RPMI7951 (cell line): ENCODE measurements at places on chromosomes 4 and X. TPM values are rescaled to one million over a fixed set of nuclear protein-coding genes. Genes with fewer than 3 reads are reported as not detected.

Gene MAGED4B
- total RNA-seq = 2.2 and 3.2 TPM in 2 replicates

Gene CCDC158
- not detected in 2 replicates for total RNA-seq

Gene RPS6KA3
- 34.4 and 47.7 TPM in 2 replicates for total RNA-seq

Gene MED14
- total RNA-seq = 22.2 and 41.7 TPM in 2 replicates

Gene PKD2
- 25.1 and 29.1 TPM in 2 replicates for total RNA-seq

Gene SPANXD
- 4.4 and 7.6 TPM in 2 replicates for total RNA-seq

Gene CXCL11
- 0.10 and 0.36 TPM in 2 replicates for total RNA-seq

Gene DRP2
- 0.10 and 0.12 TPM in 2 replicates for total RNA-seq

Gene CSAG3
- 2.2 and 8.7 TPM in 2 replicates for total RNA-seq

Gene SERPINA7
- total RNA-seq = not detected in 2 replicates

Gene GABRE
- total RNA-seq = 1.9 and 2.3 TPM in 2 replicates

Gene NHSL2
- total RNA-seq = 0.36 and 0.59 TPM in 2 replicates

Gene TFDP3
- not detected in 2 replicates for total RNA-seq

Gene ADH7
- total RNA-seq = not detected in 2 replicates

Gene DMD
- total RNA-seq = 2.0 and 2.1 TPM in 2 replicates

Gene L1CAM
- total RNA-seq = 49.5 and 58.9 TPM in 2 replicates

Gene DCAF12L2
- total RNA-seq = not detected in 2 replicates

Gene CPXCR1
- total RNA-seq = not detected in 2 replicates

Gene IL3RA
- not detected in 2 replicates for total RNA-seq

Gene TLR8
- total RNA-seq = not detected in 2 replicates

Gene HTN3
- 0.98 TPM in 1 of 2 replicates, not detected in the other for total RNA-seq

Gene LRRC66
- 0.10 and 0.12 TPM in 2 replicates for total RNA-seq

Gene BOD1L1
- total RNA-seq = 8.4 and 10.9 TPM in 2 replicates

Gene PLAC1
- 0.12 and 0.59 TPM in 2 replicates for total RNA-seq

Gene LGI2
- not detected in 2 replicates for total RNA-seq

Gene NOX1
- not detected in 2 replicates for total RNA-seq

Gene PROM1
- 0.12 TPM in 1 of 2 replicates, not detected in the other for total RNA-seq

Gene CACNA1F
- not detected in 2 replicates for total RNA-seq

Gene IL1RAPL1
- 4.3 and 4.6 TPM in 2 replicates for total RNA-seq

Gene GAGE12F
- total RNA-seq = not detected in 2 replicates

Gene KIT
- 0.20 and 0.48 TPM in 2 replicates for total RNA-seq

Gene TREX2
- not detected in 2 replicates for total RNA-seq

Gene TMEM164
- 8.0 and 8.3 TPM in 2 replicates for total RNA-seq

Gene FGF16
- not detected in 2 replicates for total RNA-seq

Gene GLOD5
- total RNA-seq = not detected in 2 replicates
